ENCODE measurements at places on chromosomes 2 and 18.

GRCh38 chr2:46458763-46459500 is 20.4 kb upstream of the TMEM247 start:
- DNase-seq = no peak

DNA sequence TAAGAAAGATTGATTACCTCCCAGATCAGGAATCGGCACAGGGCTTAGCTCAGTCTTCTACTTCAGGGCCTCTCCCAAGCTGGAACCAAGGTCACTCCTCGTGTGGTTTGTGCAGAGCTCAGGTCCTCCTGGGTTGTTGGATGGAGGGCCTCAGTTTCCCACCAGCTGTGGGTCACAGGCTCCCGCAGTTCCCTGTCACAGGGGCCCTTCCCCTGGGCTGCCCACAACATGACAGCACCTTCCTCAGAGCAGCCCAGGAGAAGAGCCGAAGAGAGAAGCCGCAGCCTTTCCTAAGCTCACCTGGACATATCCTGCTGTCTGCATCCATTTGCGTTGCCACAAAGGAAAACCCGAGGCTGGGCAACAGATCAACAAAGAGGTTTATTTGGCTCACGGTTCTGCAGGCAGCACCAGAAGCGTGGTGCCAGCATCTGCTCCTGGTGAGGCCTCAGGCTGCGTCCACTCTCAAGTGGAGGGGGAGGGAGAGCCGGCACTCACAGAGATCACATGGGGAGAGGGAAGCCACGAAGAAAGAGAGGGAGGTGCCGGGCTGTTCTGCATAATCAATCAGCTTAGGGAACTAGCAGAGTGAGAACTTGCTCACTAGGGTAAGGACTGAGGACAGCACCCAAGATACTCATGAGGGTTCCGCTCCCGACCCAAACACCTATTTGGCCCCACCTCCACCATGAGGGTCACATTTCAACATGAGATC is 13.0 kb upstream of the ALLC start:
- DNase-seq = no peak

DNA sequence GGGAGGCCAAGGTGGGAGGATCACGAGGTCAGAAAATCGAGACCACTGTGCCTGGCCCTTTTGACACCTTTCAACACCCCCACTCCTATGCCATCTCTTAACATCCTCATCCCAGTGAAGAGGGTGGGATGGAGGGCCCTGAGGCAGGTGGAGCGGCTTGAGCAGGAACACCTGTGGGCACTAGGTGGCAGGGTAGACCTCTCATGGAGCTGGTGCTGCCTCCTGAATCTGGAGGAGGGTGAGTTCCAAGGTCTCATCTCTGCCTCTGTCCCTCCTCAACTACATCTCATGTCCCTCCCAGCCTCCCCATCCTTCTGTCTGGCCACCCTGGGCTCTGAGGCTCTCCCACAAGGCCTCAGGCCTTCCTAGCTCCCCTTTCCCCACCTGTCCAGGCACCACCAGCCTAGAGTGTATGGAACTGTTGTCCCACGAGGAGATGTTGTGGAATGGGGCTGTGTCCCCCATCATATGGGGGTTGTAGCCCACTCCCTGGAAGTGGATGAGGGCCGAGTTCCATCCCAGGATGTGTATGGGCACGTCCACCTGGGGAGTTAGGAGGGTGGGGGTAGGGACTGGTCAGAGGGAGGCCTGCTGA is 17.0 kb upstream of the CRYBA2 start:
- peak; percentile 23 for DNase-seq

DNA sequence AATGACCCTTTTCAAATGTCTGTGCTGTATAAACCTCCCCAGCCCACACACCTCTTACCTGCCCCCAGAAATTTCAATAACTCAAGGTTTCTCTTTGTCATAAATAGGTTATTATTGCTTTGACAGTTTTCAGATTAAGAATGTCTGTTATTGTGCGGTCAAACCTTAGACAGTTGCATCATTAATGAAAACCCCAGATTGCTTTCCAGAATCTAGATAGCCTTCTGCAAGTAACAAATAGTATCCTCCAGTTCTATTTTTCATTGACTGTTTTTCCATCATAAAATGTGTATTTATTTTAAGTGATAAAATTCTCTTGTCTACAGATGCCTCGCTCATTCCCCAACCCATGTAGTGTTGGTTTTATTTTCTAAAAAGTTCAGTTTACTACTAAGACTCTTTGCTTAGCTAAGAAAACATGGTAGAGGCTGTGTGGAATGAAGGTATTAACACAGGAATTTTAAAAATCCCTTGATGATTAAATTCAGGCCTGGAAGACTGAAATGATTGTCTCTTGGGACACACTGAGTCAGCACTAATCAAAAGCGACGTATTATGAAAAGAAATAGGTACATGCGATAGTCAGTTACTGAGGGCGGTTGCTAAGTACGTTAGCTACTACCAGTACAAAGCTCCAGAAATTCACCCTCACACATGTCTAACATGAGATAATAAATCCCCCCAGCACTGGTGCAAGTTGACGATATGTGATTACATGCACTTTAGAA is 38.4 kb upstream of the ITGAV start:
- no peak for DNase-seq

DNA sequence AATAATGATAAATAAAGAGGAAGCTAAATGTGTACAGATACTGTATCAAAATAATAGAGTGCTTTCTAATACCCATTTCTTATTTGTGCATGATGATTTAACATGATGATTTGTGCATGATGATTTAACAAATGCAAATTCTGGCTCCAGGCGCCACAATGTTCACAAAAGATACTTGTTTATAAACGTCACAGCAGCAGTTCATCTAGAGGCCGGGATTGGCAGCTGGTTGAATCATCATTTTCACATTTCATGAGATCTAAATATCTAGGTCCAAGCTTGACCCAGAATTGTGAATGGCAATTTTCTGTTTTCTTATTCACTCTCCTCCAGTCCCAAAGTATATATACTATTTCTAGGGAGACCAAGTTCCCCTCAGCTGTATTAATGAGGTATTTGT is 322.0 kb downstream of the SUCLG1 start:
- no peak for DNase-seq

All from activated CD4-positive, alpha-beta T cell treated with anti-CD3 and anti-CD28 coated beads, Interleukin-2, Interleukin-6, amounts not matched to agents 100 ng/mL and 50 ng/mL, durations not matched to agents 16 hours and 8 hours (primary cell).